ENCODE measurements at places on chromosomes 5 and 9.
A peak's percentile ranks its signal among the peaks of the same experiment; 100 is the strongest.

DNA sequence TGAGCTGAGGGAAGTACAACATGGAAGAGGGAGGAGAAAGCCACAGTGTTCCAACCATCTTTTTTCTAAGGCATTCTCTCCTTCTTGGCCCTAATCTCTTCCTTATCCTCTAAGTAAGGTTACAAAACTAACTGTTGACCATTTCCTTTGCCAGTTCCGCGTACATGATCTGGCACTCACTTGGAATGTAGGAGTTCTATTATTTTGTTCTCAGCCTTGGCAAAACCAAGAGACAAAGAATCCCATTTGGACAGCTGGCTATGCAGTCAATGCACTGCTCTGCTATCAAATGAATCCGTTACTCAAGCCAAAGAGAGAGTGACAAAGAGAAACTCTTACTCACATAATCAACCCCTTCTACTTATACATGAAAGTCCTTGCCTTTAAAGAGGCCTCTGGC lies 410.3 kb downstream of the DTWD2 start:
- DNase-seq, result no peak

- DNase-seq, result peak; percentile 94
Measured at GRCh38 chr9:126719618-126720031, 85.2 kb upstream of the ZBTB43 start.

DNA sequence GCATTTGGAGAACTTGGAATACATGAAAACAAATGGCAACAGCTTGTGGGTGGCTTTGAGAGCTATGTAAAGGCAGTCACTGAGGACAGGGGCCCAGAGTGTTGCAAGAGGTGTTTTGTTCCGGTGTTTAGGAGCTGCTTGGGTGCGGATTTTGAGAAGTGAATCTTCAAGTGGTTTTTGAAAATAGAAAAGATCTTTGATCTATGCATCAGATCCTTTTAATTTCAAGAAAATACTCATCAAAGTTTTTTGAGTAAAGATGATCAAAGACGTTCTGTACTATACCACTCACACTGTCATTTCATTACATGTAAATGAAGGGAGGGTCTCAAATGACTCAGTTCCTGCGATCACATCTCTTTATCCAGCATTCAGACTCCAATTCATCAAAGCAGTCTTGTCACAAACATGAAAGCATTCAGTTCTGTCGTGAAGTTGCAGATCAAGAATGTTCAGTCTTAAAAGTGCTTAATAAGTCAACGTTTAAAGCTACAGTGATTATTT lies 112.5 kb downstream of the WDR41 start:
- peak; percentile 38 for DNase-seq

DNA sequence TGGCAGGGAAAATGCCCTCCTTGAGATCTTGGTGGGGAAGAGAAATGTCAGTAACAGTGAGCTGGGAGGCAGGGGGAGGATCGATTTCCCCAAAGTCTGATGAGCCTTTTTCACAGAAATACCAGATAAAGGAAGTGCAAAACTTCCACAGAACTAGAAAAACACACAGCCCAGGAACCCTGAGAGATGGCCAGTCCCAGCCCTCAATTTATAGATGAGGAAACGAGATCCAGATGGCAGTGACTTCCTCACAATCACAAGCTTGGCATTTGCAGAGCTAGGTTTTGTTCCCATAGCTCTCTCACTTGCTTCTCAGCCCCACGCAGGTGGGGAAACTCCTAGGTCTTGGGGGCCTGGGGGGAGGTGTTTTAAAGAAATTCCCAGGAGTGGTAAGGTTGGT lies 3.8 kb upstream of the GGTA1 start:
- DNase-seq, result no peak

- no peak for DNase-seq
Measured at GRCh38 chr5:95393279-95393678, 2.1 kb downstream of the FAM81B start.

DNA sequence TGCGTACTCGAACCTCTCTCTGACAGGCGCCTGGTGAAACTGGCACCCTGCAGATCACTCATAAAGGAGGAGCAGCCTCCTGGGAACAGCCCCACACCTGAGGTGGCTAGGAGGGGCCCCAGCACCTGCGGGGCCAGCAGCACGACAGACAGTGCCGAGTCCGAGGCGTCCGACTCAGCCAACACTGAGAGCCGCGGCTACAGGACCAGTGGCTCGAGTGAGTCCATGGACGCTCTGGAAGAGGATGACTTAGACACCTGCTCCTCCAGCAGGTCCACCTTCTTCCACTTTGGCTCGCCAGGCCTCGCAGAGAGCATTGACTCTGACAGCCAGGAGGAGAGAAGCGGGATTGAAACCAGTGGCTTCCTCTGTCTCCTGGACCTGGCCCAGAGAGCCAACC lies 13.5 kb upstream of the TRMT10B start:
- no peak for DNase-seq

- no peak for DNase-seq
Measured at GRCh38 chr9:136620441-136621018, 42.2 kb upstream of the EGFL7 start.

DNA sequence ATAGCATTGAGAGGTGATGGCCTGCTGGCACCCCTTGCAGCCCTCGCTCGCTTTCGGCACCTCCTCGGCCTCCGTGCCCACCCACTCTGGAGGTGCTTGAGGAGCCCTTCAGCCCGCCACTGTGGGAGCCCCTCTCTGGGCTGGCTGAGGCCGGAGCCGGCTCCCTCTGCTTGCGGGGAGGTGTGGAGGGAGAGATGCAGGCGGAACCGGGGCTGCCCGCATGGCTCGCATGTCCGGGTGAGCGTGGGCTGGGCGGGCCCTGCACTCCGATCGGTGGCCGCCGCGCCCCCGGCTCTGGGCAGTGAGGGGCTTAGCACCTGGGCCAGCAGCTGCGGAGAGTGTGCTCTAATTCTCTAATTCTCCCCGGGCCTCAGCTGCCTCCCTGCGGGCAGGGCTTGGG lies 101.1 kb downstream of the KIF4B start:
- no peak for DNase-seq

DNA sequence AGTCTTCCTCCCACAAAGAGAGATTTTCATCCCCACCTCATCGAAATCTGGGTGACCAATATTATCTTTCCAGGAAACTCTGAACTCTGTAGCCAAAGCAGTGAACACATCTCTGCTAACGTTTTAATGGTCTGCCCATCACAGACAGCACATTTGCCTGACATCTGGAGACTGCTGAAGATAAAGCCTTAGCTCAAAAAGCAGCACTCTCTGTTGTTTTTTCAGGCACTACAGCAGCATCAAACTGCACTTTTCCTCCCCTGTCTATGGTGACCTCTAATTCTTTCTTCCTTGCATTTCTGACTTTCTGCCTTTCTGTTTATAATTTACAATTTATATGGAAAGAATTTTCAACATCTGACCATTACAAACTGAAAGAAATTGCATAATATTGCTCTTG lies 66.8 kb downstream of the RAB3C start:
- no peak for DNase-seq
